ENCODE measurements at places on chromosomes 11 and 22.

GRCh38 chr11:115345361-115345760 lies 158.9 kb downstream of the CADM1 start:
- no peak for DNase-seq

DNA sequence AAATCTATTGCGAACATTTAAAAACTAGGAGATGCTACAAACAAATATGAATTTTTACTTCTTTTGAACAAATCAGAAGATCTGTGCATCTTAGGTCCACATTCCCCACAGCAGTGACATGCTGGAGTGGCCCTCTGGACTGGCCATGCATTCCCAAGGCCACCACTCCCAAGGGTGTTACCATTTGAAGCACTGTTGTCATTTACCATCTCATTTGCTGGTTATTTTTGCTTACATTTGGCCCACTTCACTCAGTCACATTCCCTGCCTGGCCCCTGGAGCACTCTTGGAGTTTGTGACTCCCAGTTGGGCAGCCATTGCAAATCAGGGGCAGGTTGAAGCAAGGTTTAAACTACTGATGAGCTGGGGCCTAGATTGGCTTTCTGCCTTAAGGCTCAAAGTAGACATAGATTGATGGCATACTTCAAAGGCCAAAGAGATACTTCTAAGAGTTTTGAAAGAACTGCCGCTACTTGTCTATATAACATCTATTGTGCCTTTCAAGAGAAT lies 8.5 kb upstream of the ZNRF3 start:
- DNase-seq: no peak

DNA sequence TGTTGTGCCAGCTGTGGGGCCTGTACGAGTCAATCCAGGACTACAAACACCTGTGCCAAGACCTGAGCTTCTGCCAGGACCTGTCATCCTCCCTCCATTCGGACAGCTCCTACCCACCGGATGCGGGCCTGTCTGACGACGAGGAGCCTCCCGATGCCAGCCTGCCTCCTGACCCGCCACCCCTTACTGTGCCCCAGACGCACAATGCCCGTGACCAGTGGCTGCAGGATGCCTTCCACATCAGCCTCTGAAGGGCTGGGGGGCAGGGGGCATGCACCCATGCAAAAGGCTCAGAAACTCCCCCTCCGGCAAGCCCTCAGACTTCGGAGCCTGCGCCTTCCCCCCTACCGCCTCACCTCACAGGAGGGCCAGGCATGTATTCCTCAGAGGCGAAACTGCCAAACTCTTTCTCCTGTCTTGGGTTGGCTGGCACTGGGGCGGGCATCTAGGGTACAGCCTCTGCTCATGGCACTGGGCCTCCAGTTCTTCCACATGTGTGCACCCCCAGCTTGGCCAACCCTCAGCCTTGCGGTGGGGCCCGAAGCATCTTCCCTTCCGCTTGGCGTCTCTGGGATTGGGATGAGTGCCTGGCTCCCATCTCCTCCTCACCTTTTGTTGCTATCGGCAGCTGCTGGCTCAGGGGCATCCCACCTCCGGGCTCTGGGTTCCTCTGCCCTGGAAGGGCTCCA lies 1.2 kb downstream of the FAM89B start:
- DNase-seq: peak; percentile 72

DNA sequence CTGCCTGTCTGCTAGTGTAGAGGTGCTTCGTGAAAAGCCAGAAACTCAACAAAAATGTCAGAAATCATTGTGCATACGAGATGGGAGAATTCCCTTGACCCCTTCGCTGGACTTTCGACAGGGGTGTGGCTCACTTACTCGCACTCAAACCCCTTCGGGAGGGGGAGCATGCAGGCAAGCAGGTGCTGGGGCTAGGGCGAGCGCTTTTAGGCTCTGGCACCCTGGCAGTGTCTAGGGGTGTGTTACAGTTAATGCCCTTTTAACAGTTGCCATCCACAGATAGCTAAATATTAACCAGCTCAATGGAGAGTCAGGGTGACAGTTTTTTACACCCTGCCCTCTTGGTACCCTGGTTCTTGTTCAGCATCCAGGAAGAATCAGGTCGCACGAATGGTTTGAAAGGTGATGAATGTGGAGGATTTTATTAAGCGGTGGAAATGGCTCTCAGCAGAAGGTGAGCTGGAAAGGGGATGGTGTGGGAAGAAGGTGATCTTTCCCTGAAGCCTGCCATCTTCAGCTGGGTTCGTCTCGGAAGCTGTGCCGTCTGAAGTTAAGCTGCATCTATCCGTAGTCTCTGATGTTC lies 59.6 kb upstream of the SHANK2 start:
- DNase-seq: peak; percentile 67

- no peak for DNase-seq
Measured at GRCh38 chr11:59009661-59010060, 70.4 kb downstream of the GLYATL1 start.

- DNase-seq: no peak
Measured at GRCh38 chr11:73614591-73614990, 16.7 kb upstream of the FAM168A start.

DNA sequence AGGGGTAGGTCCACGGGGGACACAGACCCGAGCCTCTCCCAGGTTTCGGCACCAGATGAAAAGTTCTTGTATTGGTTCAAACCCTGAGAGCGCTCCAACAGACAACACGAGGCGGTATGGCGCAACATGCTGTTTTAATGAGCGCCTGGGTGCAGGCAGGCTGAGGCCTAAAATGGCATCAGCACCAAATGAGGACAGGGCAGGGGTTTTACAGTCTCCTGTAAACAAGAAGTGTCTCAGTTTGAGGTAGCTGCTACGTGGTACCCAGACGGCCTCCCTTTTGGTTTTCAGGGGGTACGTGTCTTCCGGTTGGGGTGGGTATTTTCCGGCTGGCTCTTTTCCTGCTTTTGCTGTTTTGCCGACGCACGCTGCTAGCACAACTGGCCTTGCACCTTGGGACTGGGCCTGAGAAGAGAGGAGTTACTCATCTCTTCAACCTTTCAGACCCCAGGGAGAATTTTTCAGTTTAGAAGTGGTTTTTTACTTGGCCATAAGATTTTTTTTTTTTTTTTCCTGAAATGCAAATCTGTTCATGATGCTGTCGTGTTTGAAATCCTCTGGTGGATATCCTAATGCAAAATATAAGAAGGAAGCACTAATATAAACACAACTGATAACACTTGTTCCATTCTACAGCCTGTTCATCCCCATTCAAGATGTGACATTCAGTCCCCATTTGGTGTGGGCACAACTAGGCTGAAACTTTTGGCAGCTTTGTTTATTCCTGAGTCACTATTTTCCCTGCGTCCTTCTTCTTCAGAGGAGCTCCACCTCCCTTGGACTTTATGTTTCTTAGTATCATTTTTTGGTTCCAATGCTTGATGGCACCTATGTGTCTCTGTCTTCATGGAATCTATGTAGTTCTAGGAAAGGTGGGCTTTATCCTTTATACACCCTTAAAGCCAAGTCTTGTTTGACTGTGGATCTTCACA lies 6.5 kb downstream of the PPFIBP2 start:
- no peak for DNase-seq
